A549 treated with RU486 at 1 μM for 4 hours (cell line): ENCODE measurements at places on chromosomes 4 and X. TPM values are rescaled to one million over a fixed set of nuclear protein-coding genes. Genes with fewer than 3 reads are reported as not detected.

The TSPAN7 gene
- total RNA-seq = 2.7 to 3.2 TPM (median 2.9 TPM) in 5 replicates

The GNRHR gene
- not detected in 5 replicates for total RNA-seq

The RBM41 gene
- 8.5 to 13.4 TPM (median 10.7 TPM) in 5 replicates for total RNA-seq

The APELA gene
- not detected in 5 replicates for total RNA-seq

The FREM3 gene
- not detected in 5 replicates for total RNA-seq

The GLRB gene
- total RNA-seq = 0.45 to 0.85 TPM (median 0.76 TPM) in 5 replicates

The ASB11 gene
- not detected in 5 replicates for total RNA-seq

The FAM9C gene
- total RNA-seq = not detected in 5 replicates

The PDCL2 gene
- total RNA-seq = not detected in 5 replicates

The SUPT20HL1 gene
- total RNA-seq = not detected in 5 replicates

The PFKFB1 gene
- total RNA-seq = 0.10 TPM in 1 of 5 replicates, not detected in the others

The AMBN gene
- not detected in 5 replicates for total RNA-seq

The IDUA gene
- total RNA-seq = 7.7 to 16.8 TPM (median 12.3 TPM) in 5 replicates

The CLDN34 gene
- total RNA-seq = not detected in 5 replicates

The FAAH2 gene
- 0.25 TPM in 1 of 5 replicates, not detected in the others for total RNA-seq

The KLKB1 gene
- total RNA-seq = not detected in 5 replicates

The NR0B1 gene
- 23.6 to 46.2 TPM (median 36.4 TPM) in 5 replicates for total RNA-seq

The FGF2 gene
- 36.3 to 64.1 TPM (median 51.6 TPM) in 5 replicates for total RNA-seq

The PTTG2 gene
- not detected in 5 replicates for total RNA-seq

The PLCXD1 gene
- 26.9 to 34.8 TPM (median 33.6 TPM) in 5 replicates for total RNA-seq

The PAGE1 gene
- total RNA-seq = 0.27 TPM in 1 of 5 replicates, not detected in the others

The GRIA3 gene
- total RNA-seq = not detected in 5 replicates

The PRDM8 gene
- total RNA-seq = 0.23 to 0.70 TPM (median 0.54 TPM) in 5 replicates

The C4orf36 gene
- 0.99 to 2.5 TPM (median 1.6 TPM) in 5 replicates for total RNA-seq

The ATOH1 gene
- not detected in 5 replicates for total RNA-seq

The AWAT2 gene
- total RNA-seq = not detected in 5 replicates

The SLC9B1 gene
- 0.10 TPM in 1 of 5 replicates, not detected in the others for total RNA-seq

The MAGEE2 gene
- not detected in 5 replicates for total RNA-seq

The POLN gene
- total RNA-seq = 0.37 to 1.1 TPM (median 0.83 TPM) in 5 replicates

The PPM1K gene
- total RNA-seq = 0.41 to 0.99 TPM (median 0.95 TPM) in 5 replicates

The PCSK1N gene
- 21.2 to 60.8 TPM (median 51.8 TPM) in 5 replicates for total RNA-seq

The CPE gene
- total RNA-seq = 0.81 to 2.0 TPM (median 1.7 TPM) in 5 replicates

The DDX60 gene
- total RNA-seq = 1.2 to 4.2 TPM (median 2.0 TPM) in 5 replicates

The TAF7L gene
- total RNA-seq = 0.06 to 0.24 TPM (median 0.22 TPM) in 3 of 5 replicates, not detected in the others

The ERAS gene
- total RNA-seq = 0.13 TPM in 1 of 5 replicates, not detected in the others

The APBB2 gene
- 6.6 to 10.6 TPM (median 9.6 TPM) in 5 replicates for total RNA-seq

The UGT2A1 gene
- not detected in 5 replicates for total RNA-seq

The CA5B gene
- 2.3 to 2.9 TPM (median 2.6 TPM) in 5 replicates for total RNA-seq

The THAP6 gene
- total RNA-seq = 4.5 to 7.1 TPM (median 5.1 TPM) in 5 replicates

The SLC6A8 gene
- total RNA-seq = 8.8 to 12.5 TPM (median 9.8 TPM) in 5 replicates

The DMRTC1 gene
- not detected in 5 replicates for total RNA-seq

The CHST7 gene
- 12.6 to 21.9 TPM (median 20.7 TPM) in 5 replicates for total RNA-seq

The SLC16A2 gene
- total RNA-seq = 24.6 to 29.4 TPM (median 26.4 TPM) in 5 replicates

The MAD2L1 gene
- total RNA-seq = 49.4 to 88.8 TPM (median 56.7 TPM) in 5 replicates
